Stimulated activated CD8-positive, alpha-beta memory T cell treated with anti-CD3 and anti-CD28 coated beads, Interleukin-4, amount 100 ng/mL, for 1 hour (primary cell): ENCODE measurements at places on chromosomes 3 and 15.

DNA sequence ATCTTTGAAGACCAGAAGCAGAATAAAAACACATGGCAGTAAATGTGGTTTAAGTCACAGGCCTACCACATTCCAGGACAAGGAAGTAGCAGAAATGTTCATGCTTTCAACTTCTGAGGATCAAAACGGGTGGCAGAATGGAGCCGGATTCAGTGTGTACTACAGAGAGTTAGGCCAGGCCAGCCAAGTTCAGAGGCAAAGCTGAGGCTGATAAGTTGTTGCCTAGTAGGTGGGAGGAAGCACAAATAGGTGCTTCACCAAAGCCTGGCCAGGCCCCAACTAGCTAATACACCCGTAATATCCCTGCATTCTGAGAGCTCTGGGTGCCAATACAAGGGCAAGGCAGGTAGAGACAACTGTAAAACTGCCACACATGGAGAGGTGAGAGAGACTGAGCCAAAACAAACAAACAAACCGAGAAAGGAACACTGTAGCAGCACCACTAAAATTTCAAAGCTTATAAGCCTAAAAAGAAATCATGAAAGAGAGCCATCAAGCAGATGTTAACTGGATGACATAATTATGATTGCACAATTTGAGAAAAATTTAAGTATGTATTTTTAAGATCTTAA, 156.4 kb upstream of the CBLB start:
- DNase-seq = no peak

GRCh38 chr3:188943591-188943990, 228.2 kb upstream of the TPRG1 start:
- no peak for DNase-seq

GRCh38 chr3:32684029-32684799, 774 bp upstream of the CNOT10 start:
- no peak for DNase-seq

GRCh38 chr15:101089579-101090427, 162.0 kb downstream of the CHSY1 start:
- no peak for DNase-seq

DNA sequence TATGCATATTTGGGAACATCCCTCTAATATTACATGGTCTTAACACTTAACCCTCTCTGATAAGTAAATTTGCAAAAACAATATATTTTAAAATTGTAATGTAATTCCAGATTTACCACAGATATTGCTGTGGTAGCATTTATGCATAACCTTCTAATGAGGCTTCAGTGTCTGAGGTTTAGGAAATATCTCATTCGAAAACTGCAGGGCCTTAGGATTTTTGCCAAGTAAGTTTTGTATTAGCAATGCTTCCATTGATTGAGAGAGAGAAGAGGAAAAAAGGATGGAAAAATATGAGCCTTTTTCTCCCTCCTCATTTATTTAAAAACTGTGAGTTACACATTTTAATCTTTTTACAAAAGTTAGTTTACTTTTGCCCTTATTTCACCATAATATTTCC, 294.6 kb downstream of the EPHA3 start:
- no peak for DNase-seq

GRCh38 chr3:108346301-108347227, 50.2 kb downstream of the HHLA2 start:
- DNase-seq = no peak

GRCh38 chr15:41512940-41513505, 604 bp downstream of the LTK start:
- no peak for DNase-seq

- DNase-seq = no peak
Observed at GRCh38 chr3:111315930-111316587, 225.9 kb upstream of the CD96 start.

DNA sequence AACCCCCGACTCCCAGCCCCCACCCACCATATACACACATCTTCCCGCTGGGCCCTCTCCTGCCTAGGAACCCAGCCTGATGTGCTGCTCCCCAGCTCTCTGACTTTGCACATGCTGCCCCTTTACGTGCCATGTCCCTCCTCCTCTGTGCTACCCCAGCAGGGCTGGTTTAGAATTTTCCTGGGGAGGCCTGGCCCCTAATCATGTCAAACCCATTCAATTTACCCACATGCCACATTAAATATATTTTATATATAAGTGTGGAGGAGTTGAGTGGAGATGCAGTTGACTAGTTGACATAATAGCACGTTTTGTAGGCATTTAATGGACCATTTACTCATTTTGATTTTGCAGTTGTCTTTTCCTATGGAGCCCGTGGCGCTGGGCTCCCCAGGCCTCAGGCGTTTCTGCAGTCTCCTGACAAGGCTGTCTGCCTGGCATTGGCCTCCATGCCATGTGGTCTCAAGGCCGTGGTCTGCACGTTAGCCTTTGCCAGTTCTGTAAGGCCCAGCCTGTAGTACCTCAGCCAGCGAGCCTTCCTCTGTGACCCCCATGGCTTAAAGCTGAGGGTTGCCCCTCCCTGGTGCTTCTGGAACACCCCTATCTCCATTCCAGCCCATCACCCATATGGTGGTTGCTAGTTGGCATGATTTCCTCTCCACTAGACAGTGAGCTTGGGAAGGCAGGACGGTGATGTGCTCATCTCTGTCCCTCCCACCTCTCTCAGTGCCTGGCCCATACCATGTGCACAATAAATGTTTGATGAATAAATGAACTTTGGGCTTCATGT, 155.8 kb downstream of the TLE3 start:
- no peak for DNase-seq

GRCh38 chr3:169604118-169604517, 59.4 kb downstream of the MECOM start:
- DNase-seq = no peak

GRCh38 chr15:87570206-87570605, 686.3 kb downstream of the NTRK3 start:
- DNase-seq = no peak

GRCh38 chr3:118754406-118755252, 280.0 kb downstream of the IGSF11 start:
- no peak for DNase-seq

DNA sequence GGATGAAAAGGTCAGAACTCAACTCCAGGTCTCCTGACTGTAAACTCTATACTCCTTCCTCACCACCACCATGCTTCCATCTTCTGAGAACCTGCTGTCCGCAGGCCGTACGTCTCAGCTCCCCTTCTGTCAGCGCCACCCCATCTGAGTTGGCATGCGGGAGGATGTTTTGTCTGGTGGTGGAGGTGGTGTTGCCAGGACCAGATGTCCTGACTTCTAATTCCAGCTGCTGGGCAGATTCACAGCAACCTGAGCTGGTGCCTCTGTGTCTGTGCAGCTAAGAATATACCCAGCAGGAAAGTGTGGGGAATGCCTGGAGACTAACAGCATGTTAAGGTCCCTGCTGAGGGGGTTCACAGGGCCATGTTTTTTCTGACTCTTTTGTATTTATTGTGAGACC, 23.2 kb downstream of the PLA1A start:
- no peak for DNase-seq

- no peak for DNase-seq
Observed at GRCh38 chr15:74297887-74298286, 61.8 kb downstream of the CCDC33 start.

DNA sequence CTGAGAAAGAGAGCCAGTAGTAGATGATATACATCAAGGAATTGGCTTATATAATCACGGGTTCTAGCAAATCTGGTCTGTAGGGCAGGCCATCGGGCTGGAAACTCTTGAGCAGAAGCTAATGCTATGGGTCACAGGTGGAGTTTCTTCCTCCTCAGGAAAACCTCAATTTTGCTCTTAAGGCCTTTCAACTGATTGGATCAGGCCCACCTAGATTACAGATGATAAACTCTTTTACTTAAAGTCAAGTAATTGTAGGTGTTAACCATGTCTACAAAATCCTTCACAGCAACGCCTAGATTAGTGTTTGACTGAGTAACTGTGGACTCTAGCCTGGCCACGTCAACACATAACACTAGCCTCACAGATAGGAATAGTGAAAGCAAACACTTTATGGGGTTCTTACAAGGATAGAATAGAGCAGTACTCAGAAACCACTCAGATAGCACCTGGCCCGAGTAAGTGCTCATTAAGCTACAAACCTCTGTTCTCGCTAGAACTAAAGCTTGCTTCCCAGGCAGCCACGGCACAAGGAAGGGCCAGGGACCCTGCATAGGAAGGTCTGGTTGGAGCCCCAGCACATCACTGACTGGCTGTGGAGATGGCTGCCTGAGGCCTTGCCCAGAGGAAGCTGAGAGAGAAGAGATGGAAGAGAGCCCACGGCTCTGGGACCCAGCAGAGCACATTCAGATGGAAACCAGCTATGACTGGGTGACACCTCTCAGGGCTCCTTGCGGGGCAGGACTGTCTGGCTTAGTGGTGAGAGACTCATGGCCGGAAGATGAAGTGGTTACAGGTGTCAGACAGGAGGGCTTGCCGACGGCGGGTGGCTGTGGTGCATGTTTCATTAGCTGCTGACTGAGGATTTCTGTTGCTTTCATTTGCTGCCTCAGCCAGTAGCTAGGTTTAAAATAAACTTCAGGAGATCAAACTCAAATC, 202.5 kb upstream of the TLE3 start:
- peak; percentile 44 for DNase-seq

DNA sequence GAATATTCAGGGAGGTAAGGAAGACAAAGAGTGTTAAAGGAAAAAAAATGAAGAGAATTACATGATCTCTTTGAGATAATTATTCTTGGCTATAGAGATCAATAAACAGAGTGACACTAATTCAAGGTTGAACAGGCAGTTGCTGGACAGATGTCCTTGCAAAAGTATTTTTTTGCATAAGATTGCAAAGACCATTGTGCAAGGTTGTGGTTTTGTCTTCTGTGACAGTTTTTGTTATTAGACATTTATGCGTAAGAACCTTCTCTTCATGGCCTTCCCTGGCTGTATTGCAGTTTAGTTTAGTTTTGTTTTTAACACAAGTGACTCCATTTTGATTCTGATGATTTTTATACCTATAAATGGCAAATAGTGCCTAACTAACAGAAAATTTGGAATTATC, 682.8 kb upstream of the ARPP21 start:
- no peak for DNase-seq
